Stimulated activated CD8-positive, alpha-beta memory T cell treated with anti-CD3 and anti-CD28 coated beads, Interleukin-15, amount 100 ng/mL, for 1 hour (primary cell): ENCODE measurements at places on chromosomes 11 and 22.

GRCh38 chr11:78798663-78799062, 224.0 kb upstream of the NARS2 start:
- DNase-seq = no peak

GRCh38 chr22:24841261-24841660, 35.2 kb downstream of the SGSM1 start:
- no peak for DNase-seq

DNA sequence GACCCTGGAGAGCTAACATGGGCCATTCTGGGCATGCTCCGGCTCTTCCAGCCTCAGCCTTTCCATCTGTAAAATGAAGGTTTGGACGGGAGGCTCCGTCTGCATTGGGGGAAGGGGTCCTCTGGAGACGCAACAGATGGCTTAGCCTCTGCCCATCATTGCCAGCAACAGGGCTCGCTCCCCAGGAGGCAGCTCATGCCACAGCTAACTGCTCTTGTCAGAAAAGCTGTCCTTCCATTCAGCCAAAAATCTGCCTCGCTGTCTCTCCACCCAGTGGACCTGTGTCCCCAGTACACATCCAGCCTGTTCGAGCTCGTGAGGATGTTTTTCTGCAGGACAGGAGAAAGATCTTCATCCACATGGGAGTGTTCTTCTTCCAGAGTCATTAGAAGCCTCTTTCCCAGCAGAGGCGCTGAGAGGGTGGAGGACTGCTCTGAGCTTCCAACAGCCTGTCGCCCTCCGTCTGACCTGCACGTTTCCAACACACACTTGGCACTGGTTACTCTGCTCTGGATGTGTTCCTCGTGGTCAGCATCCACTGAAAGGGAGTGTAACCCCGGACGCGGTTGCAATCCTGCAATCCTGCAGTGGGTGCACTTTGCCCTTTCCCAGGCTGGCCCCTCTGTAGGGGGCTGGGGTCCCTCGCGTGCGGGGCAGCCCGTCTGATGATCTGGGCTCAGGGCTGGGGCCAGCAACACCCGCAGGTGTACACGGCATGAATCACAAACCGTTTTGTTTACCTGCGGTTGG, 1340.9 kb downstream of the TBC1D22A start:
- DNase-seq = no peak

- DNase-seq = no peak
Observed at GRCh38 chr11:76179147-76179546, 27.2 kb downstream of the WNT11 start.

- no peak for DNase-seq
Observed at GRCh38 chr22:30392661-30393321, 4.0 kb upstream of the SEC14L2 start.

DNA sequence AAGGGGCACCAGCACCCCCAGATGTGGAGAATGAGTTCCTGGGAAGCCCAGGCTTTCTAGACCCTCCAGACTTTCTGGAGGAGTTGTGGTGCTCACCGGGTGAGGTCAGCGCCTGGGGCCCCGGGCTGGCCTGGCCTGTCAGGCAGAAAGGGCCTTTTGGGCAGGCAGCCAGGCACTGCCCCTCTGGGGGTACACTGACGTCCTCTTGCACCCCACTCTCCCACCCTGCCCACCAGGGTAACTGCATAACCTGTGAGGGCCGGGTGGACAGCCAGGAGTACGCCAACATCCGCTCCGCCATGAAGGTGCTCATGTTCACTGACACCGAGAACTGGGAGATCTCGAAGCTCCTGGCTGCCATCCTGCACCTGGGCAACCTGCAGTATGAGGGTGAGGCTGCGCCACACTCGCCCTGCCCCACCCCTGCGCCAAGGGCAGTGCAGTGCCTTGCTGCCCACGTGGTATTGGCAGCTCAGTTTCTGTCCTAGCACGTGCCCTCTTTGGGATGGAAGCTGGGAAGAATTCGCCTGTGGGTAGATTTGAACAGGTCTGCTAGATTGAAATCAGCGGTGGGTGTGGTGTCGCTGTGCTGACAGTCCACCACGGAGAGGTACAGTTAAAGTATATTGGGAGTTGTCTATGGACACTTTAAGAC, 30.1 kb downstream of the MYO7A start:
- DNase-seq = no peak

GRCh38 chr22:48445113-48445827, 1382.4 kb downstream of the BRD1 start:
- no peak for DNase-seq

DNA sequence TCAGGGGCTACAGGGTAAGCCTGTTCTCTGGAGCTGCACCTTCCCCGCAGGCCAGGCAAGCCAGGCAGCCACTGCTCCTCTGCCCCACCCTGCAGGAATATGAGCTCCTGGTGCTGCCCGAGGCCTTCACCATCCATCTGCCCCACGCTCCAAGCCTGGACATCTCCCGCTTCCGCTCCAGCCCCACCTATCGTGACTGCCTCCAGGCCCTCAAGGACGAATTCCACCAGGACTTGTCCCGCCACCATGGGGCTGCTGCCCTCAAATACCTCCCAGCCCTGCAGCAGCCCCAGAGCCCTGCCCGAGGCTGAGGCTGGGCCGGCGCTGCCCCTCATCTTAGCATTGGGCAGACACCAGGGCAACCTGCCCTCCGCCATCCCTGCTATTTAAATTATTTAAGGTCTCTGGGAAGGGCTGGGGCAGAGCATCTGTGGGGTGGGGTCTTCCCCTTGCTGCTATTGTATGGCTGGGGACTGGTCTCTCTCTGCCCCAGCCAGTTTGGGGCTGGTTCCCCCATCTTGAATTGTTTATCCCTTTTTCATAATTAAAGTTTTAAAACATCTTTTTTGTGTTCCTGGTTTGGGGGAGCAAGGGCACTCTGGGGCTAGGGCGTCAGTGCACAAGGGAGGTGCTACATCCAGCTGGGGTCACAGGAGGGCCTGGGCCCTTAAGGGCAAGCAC, 6.2 kb downstream of the LARGE2 start:
- no peak for DNase-seq

GRCh38 chr22:50114221-50115021, 24.6 kb downstream of the MOV10L1 start:
- no peak for DNase-seq

DNA sequence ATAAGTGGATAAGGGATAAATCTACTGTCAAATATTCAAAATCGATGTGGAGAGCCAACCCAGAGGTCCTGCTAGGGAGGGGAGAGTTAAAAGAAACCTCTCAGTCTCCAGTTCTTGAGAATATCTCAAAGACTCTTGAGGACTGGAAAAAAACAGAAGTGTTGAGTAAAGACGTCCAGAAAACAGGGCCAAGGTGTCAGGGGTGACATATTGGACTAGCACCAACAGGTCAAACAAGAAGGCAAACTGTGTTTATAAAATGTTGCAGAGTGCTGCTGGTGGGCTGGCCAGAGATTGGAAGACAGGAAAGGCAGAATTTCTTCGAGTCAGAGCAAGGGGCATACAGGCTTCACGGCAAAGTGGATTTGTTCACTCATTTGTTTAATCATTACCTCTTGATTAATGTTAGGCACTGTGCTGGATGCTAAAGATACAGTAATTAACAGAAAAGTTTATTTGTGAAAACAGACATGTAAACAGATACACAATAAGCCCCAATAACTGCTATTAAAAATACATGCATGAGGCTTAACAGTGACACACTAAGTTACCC, 33.7 kb upstream of the SMPD1 start:
- no peak for DNase-seq

- no peak for DNase-seq
Observed at GRCh38 chr22:43338766-43339345, 4.3 kb downstream of the SCUBE1 start.

GRCh38 chr11:121389651-121390050, 62.5 kb upstream of the SORL1 start:
- DNase-seq = no peak

DNA sequence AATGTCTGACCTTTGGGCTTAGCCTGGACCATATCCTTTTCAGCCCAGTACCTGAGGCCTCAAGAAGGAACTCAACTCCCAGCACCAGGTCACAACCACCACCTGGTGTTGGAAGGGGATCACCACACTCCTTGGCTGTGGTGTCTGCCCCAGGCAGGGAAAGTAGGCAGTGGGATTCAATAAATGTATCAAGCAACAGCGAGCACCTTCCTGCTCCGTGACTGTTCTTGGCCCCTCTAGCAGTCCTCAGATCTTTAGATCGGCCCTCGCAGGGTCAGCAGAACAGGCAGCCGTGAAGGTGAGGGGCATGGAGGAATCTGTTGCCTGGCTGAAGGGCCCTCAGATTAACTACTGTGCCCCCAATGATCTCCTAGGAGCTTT, 15.9 kb downstream of the ARFGAP2 start:
- DNase-seq = no peak

DNA sequence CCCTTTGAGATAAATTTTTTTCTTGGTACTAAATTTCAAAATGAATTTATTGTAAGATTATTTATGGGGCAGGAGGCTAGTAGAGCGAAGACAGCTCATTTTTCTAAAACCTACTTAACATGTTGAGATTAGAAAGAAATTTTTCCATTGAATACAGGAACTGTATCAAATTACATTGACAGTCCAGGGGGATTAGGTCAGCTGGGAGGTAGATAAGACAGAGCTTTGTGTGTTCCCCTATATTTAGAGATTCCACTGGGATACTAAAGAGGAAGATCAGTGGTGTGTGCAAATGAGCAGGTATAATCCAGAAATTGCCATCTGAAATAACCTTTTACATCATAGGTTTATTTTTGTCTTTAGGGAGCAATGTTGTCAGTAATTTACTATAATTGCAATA, 32.1 kb downstream of the ENDOD1 start:
- no peak for DNase-seq

DNA sequence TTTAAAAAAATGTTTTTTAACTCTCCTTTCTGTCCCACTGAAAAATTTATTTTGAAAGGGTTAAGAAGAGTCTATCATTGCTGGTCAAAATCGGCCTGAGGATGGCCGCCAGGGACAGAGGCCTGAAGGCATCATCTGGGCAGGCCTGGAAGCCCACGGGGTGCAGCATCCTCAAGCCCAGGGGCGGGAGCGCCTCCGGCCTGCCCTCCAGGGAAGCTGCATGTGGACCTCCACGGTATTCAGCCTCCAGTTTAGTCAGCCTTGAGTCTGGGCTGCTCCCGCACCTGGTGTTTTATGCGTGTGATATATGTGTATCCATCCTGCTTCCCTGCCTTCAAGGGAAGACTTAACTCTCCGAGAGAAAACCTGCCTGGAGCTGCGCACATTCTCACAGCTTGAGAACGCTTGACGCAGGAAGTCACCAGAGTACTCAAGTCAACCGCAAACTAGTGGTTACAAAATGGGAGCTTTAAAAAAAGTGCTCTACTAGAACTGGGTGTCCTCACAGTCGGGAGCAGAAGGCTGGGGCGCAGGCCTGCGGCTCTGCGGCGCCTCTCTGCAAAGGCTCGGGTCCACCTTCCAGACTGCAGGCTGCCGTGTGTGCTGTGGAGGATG, 13.6 kb upstream of the BID start:
- no peak for DNase-seq

DNA sequence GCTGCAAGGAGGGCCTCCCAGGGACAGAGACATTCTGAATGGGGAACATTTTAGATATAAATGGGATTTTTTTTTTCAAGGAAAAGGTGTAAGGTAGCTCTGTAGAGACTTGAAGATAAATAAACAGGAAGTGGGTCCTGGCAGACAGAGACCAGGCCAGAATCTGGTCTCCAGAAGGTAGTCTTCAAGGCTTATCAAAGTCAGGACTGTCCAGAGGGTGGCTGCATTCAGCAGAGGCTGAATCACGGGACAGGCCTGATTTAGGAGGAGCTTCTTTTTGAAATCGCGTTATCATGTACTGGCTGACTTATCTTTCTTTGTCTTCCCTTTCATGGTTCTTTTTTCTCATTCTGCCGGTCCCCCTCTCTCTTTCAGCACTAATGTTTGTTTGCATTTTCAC, 542.9 kb downstream of the NTM start:
- DNase-seq = no peak

DNA sequence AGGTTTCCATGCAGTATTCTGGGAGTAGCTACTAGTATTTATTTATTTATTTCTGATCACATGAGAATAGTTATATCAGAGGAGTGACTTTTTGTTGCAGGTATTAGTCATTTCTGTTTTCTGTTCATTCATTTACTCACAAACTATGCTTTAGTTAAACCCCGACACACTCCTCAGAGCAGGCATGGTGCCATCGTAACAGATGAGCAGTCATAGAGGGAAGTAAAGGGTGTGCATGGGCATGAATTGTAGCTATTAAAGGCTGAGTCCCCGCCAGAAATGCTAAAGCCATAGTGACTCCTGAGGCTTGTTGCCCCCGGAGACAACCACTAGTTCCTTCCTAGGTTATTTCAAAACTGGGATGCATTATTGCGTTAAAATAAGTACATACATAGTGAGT, 10.6 kb downstream of the JHY start:
- DNase-seq = no peak

GRCh38 chr11:59459916-59460315, 3.2 kb downstream of the OR4D6 start:
- no peak for DNase-seq

DNA sequence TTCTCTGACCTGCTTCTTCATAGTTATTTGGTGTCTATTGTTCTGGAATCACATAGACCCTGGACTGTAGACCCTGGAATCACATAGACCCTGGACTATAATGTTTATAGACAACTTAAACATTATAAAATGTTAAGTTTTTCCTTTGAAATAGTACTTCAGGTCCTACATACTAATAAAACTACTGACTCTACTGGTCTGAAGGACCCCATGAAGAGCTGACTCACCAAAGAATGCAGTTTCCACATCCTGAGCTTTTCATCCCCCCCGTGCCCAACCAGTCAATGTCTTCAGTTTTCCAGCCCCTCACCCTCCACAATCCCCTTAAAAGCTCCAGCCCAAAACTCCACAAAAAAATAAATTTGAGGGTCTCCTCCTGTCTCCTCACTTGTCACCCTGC, 6.6 kb upstream of the PLEKHA7 start:
- no peak for DNase-seq
